ENCODE measurements at places on chromosomes 2 and 18.

DNA sequence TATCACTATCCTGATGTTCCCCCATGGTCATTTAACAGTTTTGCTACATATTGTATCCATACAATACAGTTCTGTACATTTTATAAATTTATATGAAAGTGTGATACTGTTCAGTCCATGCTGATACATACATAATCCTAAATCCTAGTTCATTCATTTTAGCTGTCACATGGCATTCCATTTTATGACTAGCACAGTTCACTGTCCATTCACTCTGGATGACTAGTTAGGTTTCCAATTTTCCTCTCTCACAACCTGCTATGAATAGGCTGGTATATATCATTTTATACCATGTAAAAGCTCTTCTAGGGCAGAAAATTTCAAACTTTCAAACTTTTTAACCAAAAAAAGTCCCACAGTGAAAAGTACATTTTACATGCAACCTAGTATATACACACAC is 15.2 kb downstream of the SMAD2 start:
- DNase-seq, result no peak

DNA sequence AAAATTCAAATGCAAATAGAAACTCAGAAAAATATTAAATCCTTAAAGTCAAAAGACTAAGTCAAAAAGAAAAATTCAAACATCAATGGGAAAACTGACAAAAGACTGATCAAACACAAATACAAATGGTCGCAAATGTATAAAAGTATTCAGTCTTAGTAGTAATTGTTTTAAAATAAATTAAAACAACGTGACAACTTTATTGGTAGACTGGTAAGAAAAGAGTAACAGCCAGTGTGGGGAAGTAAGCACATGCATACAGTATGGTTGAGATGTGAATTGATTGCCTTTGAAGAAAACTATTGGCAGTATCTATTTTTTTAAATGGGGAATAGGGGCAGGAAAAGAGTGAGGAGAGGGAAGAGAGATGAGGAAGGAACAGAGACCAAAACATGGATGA is 9.8 kb downstream of the TMEM131 start:
- DNase-seq, result no peak

DNA sequence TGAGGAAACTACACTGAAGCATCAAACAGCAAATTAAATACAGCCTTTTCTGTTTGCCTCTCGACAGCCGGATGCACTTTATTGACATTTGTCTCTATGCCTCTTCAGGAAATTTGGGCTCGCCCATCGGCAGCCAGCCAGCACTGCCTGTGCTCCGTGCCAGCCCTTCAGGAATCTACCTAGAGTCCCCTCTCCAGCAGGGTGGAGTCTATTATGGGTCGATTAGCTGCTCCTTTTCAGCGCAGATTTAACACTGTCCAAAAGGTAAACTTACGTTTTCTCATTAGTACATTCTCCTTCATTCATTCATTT is 91.5 kb downstream of the MYCN start:
- DNase-seq, result no peak

DNA sequence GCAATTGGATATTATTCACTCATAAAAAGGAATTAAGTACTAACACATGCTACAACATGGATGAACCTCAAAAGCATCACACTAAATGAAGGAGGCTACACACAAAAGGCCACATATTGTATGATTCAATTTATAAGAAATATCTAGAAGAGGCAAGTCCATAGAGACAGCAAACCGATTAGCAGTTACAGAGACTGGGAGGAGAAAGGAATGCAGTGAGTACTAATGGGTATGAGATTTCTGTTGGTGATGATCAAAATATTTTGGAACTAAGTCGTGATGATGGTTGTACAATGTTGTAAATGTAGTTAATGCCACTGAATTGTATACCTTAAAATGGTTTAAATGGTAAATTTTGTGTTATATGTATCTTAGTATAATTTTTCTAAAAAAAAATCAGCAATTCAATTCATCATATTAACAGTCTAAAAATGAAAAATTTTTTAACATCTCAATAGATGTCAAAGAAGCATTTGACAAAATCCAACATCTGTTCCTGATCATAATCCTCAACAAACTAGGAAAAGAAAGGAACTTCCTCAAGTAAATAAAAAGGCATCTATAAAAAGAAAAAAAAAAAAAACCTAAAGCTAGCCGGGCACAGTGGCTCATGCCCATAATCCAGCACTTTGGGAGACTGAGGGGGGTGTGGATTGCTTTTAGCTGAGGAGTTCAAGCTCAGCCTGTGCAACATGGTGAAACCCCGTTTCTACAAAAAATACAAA is 98.1 kb downstream of the TGIF1 start:
- no peak for DNase-seq

GRCh38 chr18:27075828-27076227 is 109.3 kb downstream of the CHST9 start:
- no peak for DNase-seq

DNA sequence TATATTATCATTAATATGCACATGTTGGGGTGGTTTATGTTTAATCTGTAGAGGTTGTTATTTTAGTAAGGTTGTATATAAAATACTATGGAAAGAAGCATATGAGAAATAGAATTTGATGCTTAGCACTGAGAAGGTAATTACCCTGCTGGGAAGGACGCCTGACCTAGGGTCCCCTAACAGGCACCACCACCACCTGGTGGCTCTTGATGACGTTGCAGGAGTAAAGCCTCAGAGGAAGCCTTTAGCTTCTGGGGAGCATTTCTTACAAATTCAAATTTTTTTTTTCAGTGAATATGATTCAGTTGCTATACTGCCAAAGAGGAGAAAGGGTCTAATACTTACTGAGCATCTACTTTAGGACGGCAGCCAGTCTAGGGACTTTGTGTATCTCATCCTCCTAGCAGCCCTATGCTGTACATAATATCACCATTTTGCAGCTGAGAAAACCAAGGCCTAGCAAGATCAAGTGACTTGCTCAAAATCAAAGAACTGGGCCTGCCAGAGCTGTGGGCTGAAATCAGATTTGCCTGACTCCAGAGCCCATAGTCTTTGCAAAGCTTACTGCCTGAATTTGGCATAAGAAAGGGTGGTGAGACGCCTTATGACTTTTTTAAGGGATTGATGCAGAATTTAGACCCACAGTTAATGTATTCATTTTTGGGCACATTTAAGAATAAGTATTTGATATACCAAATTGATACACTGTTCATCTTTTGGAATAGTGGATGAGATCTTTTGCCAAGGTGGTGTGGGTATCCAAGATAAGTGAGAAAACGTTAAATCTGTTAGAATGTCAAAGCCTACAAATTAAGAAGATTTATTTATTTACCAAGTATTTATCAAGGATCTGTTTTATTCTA is 78.8 kb upstream of the GAREM1 start:
- peak; percentile 51 for DNase-seq

GRCh38 chr2:116329280-116329679 is 1485.2 kb upstream of the DDX18 start:
- no peak for DNase-seq

- DNase-seq, result peak; percentile 79
These were observed 102.3 kb downstream of the SPTBN1 start for GRCh38 chr2:54558188-54559005.

DNA sequence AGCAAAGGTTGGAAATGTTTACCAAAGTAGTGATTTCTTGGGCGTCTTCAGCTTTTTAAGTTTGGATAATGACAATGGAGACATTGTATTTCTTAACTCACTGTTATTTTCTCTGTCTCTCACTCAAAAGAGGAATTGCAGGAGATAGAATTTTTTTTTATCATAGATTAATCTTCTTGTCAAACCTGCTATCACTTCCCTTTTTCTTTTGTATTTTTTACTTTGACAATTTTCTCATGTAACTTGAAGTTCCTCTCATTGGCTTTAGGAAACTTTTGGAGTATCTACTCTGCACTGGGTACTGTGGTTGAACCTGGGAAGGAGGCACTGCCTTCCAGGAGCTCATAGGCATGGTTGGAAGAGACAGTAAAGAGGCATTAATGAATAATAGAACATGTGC is 489.1 kb downstream of the CNTNAP5 start:
- no peak for DNase-seq

- DNase-seq, result no peak
These were observed 265.2 kb downstream of the TFCP2L1 start for GRCh38 chr2:121019756-121020155.

GRCh38 chr18:11047156-11047555 is 102.2 kb downstream of the PIEZO2 start:
- DNase-seq, result no peak

DNA sequence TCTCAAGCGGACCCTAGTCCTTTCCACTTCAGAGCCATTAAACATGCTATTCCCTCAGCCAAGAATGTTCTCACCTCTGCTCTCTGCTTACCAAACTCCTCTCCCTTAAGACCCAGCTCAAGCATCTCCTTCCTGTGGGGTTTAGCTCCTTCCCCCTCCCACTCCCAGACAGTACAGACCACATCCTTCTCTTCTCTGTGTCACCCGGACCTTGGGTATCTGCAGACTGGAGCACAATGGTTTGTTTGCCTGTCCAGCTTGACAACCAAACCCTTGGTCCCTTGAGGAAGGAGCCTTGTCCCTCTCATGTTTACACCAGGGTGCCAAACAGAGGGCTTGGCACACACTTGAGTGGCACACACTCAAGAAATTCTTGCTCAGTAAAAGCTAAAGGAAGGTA is 4.1 kb upstream of the CD8A start:
- DNase-seq, result no peak

GRCh38 chr2:197846777-197847176 is 42.4 kb downstream of the PLCL1 start:
- DNase-seq, result no peak

- DNase-seq, result no peak
These were observed 293.6 kb upstream of the THUMPD2 start for GRCh38 chr2:40072442-40073232.

- no peak for DNase-seq
These were observed 141.8 kb downstream of the MEIS1 start for GRCh38 chr2:66576561-66577320.

DNA sequence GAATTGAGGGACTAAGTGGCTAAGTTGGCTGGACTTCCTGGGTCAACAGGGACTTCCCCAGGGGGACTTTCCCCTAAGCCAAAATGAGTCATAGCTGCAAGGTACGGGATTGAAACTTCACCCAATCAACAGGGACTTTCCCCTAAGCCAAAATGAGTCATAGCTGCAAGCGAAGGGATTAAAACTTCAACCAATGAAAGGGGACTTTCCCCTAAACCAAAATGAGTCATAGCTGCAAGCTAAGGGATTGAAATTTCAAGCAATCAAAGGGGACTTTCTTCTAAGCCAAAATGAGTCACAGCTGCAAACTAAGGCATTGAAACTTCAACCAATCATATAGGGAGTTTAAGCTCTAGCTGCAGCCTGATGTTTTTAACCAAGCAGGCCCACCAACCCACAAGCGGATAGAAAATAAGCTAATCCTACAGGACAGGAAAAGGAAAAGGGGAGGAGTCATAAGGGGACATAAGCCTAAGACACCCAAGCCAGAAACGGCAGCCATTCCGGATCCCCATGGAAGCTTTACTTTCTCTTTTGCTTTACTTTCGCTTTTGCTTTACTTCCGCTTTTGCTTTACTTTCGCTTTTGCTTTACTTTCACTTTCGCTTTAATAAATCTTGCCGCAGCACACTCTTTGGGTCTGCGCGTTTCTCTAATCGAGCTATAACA is 1375.4 kb upstream of the CELF4 start:
- no peak for DNase-seq

DNA sequence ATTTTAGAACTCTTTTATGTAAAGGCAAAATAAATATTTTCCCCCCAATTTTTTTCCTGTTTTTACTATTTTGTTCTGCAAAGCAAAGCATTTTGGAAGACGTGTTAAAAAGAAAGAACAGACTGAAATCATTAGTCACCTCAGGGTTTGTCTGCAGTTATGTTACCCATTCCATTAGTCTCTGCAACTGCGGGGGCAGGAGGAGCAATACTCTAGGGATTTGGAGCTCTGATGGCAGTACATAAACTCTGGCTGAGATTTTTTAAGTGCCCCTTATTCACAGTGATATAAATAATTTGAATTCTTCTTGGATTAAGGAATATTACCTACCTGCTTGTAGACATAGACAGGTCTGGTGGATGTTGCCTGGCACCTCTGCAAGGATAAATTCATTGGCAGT is 88.0 kb upstream of the CELF4 start:
- DNase-seq, result no peak

DNA sequence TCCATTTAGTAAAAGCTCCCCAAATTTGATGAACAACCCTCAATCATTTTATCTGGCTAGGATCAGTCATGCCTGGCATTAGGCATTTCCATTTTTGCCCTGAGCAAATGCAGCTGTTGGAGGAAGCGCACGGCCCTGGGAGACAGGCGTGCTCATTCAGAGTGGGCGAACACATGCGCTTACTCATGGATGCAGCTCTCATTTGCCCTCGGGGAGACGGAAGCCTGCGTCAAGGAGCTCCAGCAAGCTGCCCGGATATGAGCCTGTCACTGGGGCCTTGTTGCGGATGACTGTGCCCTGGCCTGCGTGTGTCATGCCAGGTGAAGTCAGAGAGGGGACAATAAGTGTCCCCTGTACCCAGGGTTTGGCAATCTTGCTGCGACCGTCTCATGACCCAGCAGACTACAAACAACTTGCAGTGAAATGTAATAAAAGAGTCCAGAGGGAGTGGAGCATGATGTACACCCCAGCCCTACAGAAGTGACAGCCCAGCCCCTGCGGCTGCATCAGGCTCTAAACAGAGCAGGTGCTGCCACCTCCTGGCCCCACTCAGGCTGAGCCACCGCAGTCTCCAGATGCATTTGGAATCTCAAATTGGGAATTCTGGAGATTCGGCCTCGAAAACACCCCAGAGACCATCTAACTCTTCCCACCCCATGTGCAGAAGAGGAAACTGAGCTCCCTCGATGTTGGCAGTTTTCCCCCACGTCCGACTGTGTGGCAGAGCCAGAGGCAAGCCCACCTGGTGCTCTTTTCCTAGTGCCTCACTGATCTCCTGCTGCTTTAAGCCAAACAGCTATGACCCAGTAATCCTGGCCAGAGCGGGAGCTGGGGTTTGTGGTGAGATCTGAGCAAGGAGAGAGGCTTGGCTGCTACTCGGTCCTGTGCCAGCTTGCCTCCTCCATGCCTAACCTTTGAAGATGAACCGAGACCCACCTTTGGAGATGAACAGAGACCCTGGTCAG is 105.0 kb upstream of the ALK start:
- DNase-seq, result peak; percentile 35

GRCh38 chr2:182706751-182707150 is 9.3 kb upstream of the DNAJC10 start:
- no peak for DNase-seq

DNA sequence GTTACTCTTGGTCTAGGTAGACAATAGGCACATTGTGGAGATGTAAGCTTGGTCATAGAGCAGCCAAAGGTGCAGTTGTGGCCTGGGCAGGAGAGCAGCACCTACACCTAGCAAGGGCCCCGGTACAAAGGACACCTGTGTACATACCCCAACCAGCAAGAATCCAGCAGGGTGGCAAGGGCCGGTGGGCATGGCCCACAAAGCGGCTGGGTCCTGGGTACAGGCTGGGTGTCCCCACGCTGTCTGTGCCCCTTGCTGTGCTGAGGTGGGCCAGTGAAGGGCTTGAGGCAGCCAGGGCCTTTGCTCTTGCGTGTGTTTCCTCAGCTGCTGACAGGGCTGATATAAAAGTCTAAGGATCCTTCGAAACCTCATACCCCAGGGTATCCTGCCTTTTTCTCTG is 501.8 kb downstream of the EIPR1 start:
- no peak for DNase-seq
